ENCODE measurements at places on chromosomes 2 and 18.
A peak's percentile ranks its signal among the peaks of the same experiment; 100 is the strongest.

- DNase-seq = no peak
Measured at GRCh38 chr2:231152800-231153557, 28.1 kb upstream of the HTR2B start.

- no peak for DNase-seq
Measured at GRCh38 chr18:58398648-58399398, 230.1 kb downstream of the ALPK2 start.

- DNase-seq = no peak
Measured at GRCh38 chr2:130354139-130354428, 1.8 kb upstream of the PTPN18 start.

DNA sequence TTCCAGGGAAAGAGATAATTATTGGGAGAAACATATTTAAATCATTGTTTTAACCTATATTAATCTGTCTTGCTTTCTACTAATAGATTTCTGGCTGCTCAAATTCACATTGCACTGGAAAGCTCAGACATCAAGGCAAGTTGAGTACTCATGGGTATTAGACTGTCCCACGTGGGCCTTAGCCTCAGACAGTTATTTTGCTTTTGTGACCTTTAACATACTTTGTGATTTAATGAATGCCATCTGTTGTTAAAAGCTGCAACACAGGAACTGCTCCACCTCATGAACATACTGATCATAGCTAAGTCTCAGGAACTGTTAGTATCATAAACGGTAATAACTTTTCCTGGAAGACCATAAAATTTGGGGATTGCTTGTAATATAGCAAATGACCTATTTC lies 2.7 kb upstream of the LCT start:
- DNase-seq = no peak

- no peak for DNase-seq
Measured at GRCh38 chr2:141038341-141038740, 1092.5 kb downstream of the LRP1B start.

DNA sequence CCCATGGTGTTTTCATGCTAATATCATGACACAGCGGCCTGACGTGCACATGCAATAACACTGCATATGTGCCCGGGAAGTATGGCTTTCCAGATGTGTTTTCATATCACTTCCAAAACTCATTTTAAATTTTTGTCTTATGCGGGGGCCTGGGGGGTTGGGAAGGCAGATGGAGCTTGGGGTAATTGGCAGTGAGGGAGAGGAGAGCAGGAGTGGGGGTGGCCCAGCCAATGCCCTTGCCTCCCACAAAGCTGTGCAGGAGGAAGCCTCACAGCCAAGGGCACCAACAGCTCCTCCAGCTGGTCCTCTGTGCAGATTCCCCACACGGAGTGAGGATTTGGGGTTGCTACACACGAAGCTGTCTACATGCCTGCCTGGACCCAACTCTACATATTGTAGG lies 805.2 kb downstream of the GALR1 start:
- DNase-seq = no peak

DNA sequence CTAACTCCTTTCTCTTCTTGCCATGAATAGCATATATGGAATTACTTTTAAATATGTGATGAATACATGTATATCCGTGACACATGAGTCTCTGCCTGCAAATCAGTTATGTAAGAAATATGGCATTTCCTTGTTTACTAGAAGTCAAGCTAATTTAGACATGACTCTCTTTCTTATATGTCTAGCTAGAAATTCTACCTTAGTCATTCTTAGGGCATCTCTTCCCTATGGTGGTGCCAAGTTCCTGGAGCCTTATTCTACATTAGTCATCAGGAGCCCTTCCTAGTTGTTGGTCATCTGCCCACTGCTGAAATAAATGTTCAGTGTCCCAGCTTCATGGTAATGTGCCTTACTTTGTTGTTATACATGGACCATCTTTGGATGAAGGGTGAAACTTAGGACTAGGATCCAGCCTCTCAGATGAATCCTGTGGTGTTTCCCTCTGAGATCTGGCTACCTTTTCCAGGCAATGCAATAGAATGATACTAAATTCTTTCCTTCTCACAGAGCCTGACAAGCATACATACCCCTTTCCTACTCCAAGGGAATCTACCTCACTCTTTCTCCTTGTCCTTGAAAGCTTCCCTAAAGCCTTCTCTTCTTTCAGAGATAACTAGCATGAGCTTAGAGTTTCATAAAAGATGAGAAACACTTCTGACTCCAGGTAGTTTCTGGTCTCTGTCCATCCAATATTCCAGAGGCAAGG lies 415.3 kb upstream of the VWC2L start:
- DNase-seq = peak; percentile 15

- no peak for DNase-seq
Measured at GRCh38 chr2:144513388-144514101, 6.4 kb downstream of the ZEB2 start.

GRCh38 chr2:176435729-176436128 lies 166.5 kb downstream of the MTX2 start:
- no peak for DNase-seq

GRCh38 chr2:129058981-129059380 lies 740.3 kb upstream of the HS6ST1 start:
- no peak for DNase-seq

DNA sequence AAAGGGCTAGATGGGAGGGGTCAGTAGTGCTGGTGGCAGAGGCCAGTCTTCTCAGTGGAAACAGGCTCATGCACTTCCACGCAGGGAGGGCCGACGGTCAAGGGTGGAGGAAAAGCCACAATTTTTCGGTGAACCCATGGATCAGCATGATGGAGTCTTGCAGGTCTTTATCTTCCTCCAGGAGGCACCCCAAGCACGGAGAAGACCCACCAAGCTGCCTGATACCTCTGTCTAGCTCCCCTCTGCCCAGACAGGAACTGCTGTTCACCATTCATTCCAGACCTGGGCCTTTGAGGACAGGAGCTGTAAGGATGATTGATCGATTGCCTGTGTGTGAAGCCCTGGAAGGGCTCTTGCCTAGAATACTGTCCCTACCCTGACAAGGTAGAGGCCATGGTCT lies 2.8 kb upstream of the LRRFIP1 start:
- no peak for DNase-seq

DNA sequence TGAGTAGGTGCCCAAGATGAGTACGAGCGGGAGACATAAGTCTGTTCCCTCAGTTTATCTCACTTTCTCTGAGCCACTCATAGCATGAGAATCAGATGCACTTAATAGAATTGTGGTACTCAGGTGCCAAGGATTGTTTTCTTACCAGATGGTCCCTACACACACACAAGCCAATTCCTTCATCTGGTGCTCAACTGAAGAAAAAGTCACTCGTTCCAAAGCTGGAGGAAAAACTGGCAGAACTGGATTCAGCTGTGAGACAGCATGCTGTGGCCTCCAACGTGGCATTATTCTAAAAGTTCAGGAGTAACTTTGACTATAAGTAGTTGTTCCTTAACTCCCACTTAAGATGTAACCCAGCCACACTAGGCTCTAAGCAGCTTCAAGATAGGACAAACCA lies 33.4 kb upstream of the ABCA12 start:
- DNase-seq = no peak

- DNase-seq = no peak
Measured at GRCh38 chr2:194621945-194622344, 1035.1 kb upstream of the SLC39A10 start.

- DNase-seq = no peak
Measured at GRCh38 chr2:41735476-41735875, 312.3 kb upstream of the PKDCC start.

DNA sequence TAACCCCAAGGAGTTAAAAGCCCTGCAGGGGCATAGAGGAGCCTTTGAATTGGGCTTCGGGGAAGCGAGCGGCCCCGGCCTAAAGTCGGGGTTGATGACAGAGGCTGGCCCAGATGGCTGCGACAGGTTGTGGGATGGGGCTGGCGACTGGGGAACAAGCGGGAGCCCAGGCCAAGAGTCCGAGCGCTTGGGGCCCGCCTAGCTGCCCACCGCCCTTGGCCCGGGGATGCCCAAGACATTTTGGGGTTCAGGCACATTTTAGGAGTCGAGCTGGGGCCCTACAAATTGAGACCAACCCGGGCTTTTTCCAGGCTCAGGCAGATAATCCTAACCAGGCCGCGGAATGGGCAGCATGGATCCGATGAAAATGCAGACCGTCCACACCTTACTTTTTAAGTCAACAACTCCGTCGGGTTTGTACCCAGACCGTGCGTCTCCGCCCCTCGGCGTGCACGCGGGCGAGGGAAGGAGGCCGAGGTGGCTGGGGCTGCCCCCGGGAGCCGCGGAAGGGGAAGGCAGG lies 507 bp downstream of the RTKN start:
- no peak for DNase-seq

DNA sequence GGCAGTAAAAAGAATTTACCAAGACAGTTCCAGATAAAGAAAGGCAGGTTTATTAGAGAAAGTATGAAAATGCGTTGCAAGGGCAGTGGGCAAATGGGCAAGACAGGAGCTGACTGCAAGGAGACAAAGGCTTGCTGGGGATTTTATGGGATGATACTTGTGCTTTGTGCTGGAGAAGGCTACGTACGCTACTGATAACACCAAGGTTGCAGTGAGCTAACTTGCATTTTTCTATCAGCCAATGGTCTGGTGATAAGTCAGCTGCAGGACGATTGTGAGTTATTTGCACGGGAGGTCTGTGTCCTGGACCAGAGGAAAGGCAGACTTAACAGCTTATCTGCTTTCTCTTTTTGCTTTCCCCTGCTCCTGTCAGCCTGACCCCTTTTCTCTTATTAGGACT lies 116.5 kb downstream of the PMS1 start:
- DNase-seq = no peak

GRCh38 chr2:147091448-147091847 lies 753.4 kb upstream of the ACVR2A start:
- DNase-seq = no peak

- no peak for DNase-seq
Measured at GRCh38 chr18:35096677-35097011, 55.4 kb downstream of the MAPRE2 start.

DNA sequence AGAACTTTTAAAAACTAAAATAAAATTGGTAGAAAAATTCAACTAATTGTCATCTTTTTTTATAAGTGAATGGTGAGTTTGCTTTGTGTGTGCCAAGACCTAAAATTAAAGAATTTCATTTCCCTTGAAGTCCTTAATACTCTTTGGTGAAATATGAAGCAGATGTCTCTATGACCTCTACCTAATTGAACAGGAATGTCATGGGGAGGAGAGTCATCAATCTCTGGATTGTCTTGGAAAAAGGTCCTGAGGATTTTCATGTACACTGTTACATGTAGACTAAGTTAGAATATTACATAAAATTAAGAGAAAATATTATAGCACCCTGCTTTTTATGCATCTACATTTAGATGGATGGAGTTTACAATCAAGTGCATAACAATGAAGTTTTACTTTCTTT lies 177.9 kb upstream of the LRP1B start:
- DNase-seq = no peak

- no peak for DNase-seq
Measured at GRCh38 chr18:50679056-50679455, 119.2 kb downstream of the MAPK4 start.

- no peak for DNase-seq
Measured at GRCh38 chr18:3266062-3266608, 4.2 kb downstream of the MYL12B start.

GRCh38 chr18:45793264-45793965 lies 32.1 kb upstream of the SIGLEC15 start:
- DNase-seq = no peak

DNA sequence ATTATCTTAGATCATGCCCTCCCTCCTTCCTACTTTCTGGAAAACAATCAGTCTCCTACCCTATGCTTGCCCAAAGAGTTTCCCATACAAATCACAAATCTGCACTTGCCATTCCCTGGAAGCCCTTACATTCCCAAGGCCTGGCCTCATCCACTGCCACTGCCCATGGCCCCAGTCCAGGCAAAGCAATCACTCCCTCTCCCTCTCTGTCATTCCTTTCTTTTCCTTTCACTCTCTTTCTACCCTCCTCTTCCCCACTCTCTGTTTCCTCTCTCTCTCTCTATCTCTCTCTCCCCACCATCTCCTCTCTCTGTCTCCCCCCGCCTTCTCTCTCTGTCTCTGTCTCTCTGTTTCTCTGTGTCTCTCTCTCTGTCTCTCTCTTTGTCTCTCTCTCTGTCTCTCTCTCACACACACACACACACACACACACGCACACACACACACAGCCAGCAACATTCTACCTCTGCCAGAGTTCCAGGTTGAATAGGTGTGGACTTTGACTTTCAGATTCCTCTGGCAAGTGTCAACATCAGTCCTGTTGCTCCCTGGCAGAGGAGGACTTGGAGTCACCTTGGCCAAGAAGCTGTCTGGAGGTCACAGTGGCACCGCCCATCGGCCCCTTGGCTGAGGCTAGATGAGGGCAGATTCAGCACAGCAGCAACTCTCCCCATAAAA lies 43.7 kb upstream of the NAT8 start:
- DNase-seq = no peak

DNA sequence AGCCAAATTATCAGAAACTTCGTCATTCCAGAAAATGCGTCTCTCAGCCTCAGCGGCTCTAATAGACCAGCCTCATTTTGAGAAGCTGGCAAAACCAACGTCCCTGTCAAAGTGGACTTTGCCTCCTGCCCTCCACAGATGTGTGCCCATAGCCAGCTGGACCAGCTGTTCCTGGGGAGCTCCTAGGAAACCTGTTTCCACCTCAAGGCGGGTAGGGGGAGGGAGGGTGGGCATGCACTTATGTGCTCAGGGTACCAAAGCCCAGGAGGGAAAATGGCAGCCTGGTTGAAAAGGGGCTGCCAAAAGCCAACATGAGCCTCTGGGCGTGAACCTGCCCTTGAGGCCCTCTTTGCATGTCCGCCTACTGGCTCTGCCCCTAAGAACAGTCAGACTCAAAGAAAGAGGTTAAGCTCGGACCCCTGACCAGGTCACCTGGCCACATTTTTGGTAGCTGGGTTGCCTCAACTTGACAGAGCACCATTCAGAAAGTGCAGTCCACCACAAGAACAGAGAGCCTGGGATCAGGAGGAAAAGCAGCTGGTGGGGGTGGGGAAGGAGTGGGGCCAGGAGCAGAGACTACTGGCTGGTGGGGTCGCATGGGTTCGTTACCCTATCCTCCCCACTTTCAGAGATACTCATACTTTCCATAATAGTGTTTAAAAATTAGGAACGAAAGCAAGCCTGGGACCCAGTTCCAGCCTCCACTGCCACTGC lies 3.5 kb downstream of the PER2 start:
- DNase-seq = no peak

DNA sequence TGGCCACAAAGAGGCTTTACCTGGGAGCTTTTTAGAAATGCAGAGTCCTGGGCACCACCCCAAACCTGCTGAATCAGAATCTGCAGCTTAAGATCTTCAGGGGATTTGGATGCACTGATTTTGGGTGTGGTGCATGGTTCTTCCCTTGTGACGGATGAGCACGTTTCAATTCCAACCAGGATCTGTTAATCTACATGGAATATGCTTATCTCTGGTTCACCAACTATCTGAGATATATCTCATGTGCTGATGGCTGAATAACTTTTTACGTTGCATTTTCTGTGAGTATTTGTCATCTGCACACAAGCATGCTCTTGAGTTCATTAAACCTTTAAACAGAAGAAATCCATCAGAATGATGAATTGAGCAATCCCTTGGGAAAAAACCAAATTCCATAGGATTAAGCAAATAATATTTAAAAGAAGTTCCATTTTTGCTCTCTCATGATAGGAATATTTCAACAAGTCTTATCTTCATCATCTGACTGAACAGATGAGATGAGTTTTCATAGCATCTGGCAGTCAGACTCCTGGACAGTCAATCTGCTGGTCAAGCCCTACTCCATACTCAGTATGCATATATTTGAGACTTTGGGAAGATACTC lies 120.6 kb downstream of the PLB1 start:
- DNase-seq = no peak

- DNase-seq = no peak
Measured at GRCh38 chr2:19776941-19777514, 124.8 kb downstream of the TTC32 start.

GRCh38 chr18:11154368-11154989 lies 5.1 kb upstream of the PIEZO2 start:
- DNase-seq = peak; percentile 54
